Type B pancreatic cell (in vitro differentiated cells): ENCODE measurements at places on chromosomes 16 and 17.

- no peak for DNase-seq
Observed at GRCh38 chr17:47649972-47650524, 329 bp downstream of the KPNB1 start.

- no peak for DNase-seq
Observed at GRCh38 chr16:74942566-74942965, 42.4 kb downstream of the WDR59 start.

DNA sequence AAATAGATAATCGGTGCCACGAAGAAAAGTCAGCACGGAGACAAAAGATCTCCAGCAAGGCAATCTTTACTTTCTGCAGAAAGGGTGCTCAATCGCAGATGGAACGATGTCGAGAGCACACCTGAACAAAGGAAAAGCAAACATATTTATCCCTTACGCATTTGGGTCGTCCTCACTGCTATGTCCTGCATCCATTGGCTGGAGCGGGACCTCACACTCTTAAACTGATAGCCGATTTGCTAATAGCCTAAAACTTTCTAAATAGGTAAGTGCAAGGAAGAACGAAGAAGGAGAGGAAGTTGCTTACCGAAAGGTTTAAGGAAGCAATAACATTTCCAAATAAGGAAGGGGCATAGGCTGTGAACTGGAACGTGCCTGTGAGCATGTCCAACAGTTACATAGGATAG lies 1.2 kb upstream of the AKAP10 start:
- DNase-seq, result no peak

DNA sequence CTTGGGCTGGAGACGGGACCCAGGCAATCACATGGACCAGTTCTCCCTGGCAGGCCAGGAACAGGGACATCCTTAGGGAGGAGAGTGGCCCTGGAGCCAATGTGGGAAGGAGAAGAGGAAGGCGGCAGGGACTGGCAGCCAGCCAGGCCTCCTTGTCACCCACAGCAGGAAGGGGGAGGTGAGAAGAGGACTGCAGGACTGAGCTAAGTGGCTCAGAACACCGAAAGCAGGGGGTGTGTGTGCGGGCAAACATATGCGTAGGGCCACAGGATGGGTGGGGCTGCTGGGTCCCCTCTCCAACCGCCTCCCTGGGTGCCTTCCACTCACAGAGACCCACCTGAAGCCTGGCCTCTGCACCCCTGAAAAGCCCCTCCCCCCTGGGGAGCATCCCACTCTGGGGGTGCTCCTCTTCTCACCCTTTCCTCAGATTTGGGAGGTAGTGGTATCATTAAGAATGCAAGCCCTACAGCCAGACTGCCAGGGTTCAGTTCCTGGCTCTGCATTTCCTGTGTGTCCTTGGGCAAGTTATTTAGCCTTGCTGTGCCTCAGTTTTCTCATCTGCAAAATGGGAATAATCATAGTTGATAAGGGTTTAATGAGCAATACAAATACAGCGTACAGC lies 8.1 kb downstream of the PNMT start:
- no peak for DNase-seq
